Gastroesophageal sphincter (tissue), 4 donors: ENCODE measurements at places on chromosomes 5 and 9.

DNA sequence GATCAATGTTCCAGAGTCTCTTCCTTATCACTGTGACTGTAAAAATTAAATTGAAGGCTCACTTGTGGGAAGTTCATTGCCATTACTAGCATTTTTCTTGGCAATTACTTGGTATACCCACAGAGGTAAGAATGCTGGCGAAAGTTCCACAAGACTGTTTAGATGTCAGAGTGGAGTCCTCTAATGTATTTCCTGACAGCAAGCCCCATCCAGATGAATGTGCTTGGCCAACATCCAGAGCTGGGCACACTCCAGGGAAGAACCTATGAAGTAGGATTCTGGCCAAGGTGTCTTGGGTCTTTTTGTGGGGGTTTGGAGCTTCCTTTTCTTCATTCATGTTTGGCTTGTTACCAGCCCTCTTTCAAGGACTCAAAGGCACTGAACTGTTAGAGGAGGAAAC is 473.6 kb downstream of the DMAC1 start:
- H3K27ac ChIP-seq: no peak overlapping the region
- H3K4me1 ChIP-seq: no peaks in the 10 kb centered on the region
- no peak overlapping the region for H3K4me3 ChIP-seq
- no peak for ATAC-seq
- H3K27me3 ChIP-seq: no peaks in the 10 kb centered on the region

- no peak overlapping the region for H3K4me3 ChIP-seq
- no peak for ATAC-seq
- H3K27ac ChIP-seq: no peak overlapping the region
- peaks cover 11% of the 10 kb centered on the region for H3K4me1 ChIP-seq
- H3K27me3 ChIP-seq: no peaks in the 10 kb centered on the region
These were observed 72.9 kb downstream of the PSMB7 start for GRCh38 chr9:124342402-124342775.

GRCh38 chr5:11281842-11282241 is 520.8 kb upstream of the DAP start:
- no peaks in the 10 kb centered on the region for H3K27me3 ChIP-seq
- no peak for ATAC-seq
- H3K36me3 ChIP-seq: no peaks in the 10 kb centered on the region
- no peak overlapping the region for H3K4me3 ChIP-seq
- no peaks in the 10 kb centered on the region for H3K4me1 ChIP-seq

DNA sequence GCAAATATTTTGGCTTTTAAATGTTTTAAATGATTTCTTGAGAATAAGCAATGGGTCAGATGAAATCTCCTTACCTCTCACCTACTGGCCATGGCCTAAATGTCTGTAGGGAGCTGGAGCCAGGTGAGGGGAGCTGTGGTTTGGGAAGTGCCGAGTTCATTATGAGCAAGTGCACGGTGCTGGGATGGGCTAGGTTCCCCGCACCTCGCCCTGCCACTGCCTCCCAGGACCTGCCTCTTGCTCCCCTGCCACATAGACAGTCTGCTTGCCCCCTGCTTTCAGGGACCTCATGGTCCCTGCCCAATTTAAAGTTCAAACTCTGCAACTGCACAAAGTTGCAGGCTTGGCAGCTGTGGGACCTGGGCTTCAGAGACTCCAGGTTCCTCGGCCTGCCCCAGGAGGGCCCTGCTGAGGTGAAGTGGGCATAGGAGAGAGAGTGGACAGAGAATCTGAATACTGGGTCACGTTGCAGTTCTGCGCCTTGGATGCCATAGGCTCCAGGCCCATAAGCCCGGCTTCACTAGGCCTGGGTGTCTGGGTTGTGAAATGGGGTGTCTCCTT is 5.4 kb downstream of the OR13J1 start:
- H3K4me3 ChIP-seq: no peak overlapping the region
- H3K27ac ChIP-seq: no peak overlapping the region
- no peak for ATAC-seq
- no peaks in the 10 kb centered on the region for H3K36me3 ChIP-seq
- H3K4me1 ChIP-seq: no peaks in the 10 kb centered on the region

DNA sequence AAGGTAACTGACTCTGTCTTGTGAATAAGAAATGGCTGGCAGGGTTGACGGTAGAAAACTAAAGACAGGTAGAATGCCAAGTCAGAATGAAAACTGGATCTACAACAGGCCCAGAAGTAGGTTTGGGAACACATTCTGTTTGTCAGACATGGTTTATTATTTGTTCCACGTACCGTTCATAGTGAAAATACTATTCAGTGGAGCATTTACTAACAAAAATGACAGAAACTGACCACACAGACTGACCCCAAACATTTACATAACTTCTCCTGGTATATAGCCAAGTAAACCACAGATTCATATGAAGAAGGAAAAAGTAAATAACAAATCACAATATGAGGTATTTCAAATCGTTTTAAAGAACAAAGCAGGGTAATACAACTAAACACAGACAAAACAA is 73.7 kb downstream of the SLC38A9 start:
- H3K36me3 ChIP-seq: no peaks in the 10 kb centered on the region
- peaks cover 45% of the 10 kb centered on the region for H3K4me1 ChIP-seq
- no peak overlapping the region for H3K27ac ChIP-seq
- H3K4me3 ChIP-seq: no peak overlapping the region

- H3K36me3 ChIP-seq: no peaks in the 10 kb centered on the region
- ATAC-seq: no peak
- H3K27me3 ChIP-seq: no peaks in the 10 kb centered on the region
- no peak overlapping the region for H3K27ac ChIP-seq
- peaks cover 18% of the 10 kb centered on the region for H3K4me1 ChIP-seq
These were observed 1.3 kb downstream of the ENHO start for GRCh38 chr9:34521406-34522045.

- H3K27me3 ChIP-seq: no peaks in the 10 kb centered on the region
- H3K4me1 ChIP-seq: no peaks in the 10 kb centered on the region
- H3K36me3 ChIP-seq: no peaks in the 10 kb centered on the region
- no peak overlapping the region for H3K27ac ChIP-seq
- no peak overlapping the region for H3K4me3 ChIP-seq
- ATAC-seq: no peak
These were observed 150.5 kb upstream of the FOXD4L5 start for GRCh38 chr9:65435464-65435863.

DNA sequence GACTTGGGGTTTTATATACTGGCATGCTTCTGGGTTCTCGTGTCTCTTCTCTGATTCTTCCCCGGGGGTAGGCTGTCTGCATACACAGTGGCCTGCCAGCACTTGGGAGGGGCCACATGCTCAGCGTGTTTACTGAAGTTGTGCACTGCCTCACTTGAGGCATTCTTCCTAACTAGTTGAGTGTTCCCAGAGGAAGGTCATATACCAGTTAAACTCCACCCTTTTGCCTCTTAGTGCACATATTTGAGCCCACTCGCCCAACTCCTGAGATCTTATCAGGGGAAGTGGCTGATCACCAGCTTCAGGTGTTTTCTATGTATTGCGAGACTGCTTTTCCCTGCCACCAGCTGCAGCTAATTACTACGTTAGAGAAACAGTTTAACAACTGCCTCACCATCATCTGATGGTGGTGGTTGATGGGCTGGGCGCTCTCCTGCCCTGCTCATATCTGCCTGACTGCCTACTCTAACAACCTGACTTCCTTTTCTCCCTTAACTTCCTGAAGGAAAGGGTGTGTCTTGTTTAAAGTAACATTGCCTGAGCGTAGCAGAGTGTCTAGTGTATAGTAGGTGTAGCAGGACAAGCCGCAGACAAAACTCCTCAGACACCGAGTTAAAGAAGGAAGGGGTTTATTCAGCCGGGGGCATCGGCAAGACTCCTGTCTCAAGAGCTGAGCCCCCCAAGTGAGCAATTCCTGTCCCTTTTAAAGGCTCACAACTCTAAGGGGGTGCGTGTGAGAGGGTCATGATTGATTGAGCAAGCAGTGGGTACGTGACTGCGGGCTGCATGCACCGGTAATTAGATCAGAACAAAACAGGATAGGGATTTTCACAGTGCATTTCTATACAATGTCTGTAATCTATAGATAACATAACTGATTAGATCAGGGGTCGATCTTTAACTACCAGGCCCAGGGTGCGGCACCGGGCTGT is 60.1 kb upstream of the CLINT1 start:
- H3K27ac ChIP-seq: no peak overlapping the region
- ATAC-seq: no peak
- H3K4me3 ChIP-seq: no peak overlapping the region
- no peaks in the 10 kb centered on the region for H3K36me3 ChIP-seq

GRCh38 chr5:78472469-78473106 is 112.2 kb downstream of the SCAMP1 start:
- peaks cover 8% of the 10 kb centered on the region for H3K4me1 ChIP-seq
- no peaks in the 10 kb centered on the region for H3K27me3 ChIP-seq
- ATAC-seq: no peak
- H3K27ac ChIP-seq: no peak overlapping the region
- H3K36me3 ChIP-seq: peaks cover 8% of the 10 kb centered on the region
